NCI-H146 (cell line): ENCODE measurements at places on chromosomes 3 and 15.

DNA sequence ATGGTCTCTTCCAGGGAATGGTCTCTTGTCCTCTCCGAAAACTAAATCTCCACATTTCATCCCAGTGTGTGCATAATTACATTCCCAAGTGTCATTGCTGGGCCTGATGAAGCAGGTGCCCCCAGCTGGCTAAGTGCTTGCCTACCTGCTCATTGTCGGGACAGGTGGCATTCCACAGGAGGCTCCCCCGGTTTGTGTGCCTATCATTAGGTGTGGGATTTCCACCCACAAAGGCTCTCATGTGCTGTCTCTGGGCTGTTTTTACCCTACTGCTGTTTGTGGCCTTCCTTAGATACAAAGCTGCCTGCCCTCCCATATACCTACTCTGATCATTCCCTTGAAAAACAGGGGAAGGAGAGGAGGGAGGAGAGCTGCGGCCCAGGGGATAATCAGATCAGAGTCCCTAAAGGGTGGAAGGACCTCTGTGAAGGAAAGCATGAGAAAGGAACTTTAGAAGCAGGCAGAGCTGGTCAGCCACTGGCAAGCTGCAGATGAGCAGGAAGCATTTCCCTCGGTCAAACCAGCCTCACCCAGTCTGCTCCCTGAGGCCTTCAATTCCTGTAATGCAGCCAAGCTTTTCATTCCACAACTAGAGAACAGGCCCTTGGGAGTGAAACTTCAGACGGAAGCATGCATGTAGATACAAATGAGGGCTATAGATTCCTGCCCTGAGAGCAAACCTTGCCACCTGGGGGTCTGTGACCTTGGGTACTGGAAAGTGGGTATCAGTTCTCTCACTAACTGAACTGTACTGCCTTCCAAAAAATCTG is 60.7 kb upstream of the HEG1 start:
- DNase-seq: no peak

DNA sequence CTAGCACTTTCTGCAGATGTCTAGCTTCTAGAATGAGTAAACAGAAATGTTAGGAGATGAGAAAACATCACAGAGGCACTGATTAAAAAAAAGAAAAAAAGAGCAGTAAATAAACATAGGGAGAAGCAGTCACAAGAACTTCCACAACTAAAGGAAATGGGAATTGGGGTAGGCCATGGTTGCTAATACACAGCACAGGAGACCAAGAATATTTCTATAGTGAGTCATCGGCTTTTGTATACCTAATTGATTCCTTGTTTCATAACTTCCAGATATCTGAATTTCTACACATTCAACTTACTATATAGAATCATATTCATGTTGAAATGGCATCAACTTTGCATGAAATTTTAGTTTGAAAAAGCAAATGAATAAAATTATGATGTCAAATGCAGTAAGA is 47.3 kb upstream of the TCF12 start:
- no peak for DNase-seq

GRCh38 chr15:68504681-68505170 is 72.8 kb upstream of the ITGA11 start:
- DNase-seq: no peak

DNA sequence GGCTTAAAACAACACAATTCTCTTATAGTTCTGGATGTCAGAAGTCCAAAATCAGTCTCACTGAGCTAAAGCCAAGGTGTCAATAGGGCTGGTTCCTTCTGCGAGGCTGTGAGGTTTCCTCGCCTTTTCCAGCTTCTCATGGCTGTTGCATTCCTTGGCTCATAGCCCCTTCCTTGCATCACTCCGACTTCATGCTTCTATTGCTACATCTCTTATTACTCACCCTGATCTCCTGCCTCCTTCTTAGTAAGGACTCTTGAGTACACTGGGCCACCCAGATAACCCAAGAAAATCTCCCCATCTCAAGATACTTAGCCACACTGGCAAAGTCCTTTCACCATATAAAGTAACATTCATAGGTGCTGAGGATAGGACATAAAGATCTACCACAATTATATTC is 193.9 kb downstream of the ADAMTS17 start:
- DNase-seq: no peak

DNA sequence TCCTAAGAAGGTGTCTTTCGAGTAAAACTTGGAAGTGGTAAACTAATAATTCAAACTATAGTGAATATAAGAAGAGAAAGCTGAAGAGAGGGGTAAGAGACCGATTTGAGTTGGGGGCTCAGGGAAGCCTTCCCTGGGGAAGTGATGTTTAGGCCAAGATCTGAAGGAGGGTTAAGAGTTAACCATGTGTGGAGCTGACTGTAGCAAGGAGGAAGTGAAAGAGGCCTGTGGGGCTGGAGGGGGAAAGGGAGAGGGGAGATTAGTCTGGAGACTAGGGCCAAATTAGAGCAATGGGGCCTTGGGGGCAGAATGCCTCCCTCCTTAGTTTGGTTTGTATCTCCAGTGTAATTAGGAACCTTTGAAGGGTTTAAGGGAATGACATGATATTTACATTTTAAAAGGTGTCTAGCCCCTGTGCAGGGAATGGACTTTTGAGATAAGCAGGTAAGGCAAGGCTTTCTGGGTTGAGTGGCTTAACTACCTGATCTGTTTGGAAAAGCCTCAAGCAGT is 2.2 kb downstream of the ZNF592 start:
- DNase-seq: no peak

GRCh38 chr15:93029214-93029835 is 59.7 kb downstream of the RGMA start:
- no peak for DNase-seq

- no peak for DNase-seq
Observed at GRCh38 chr3:112093180-112093522, 7.0 kb downstream of the C3orf52 start.

DNA sequence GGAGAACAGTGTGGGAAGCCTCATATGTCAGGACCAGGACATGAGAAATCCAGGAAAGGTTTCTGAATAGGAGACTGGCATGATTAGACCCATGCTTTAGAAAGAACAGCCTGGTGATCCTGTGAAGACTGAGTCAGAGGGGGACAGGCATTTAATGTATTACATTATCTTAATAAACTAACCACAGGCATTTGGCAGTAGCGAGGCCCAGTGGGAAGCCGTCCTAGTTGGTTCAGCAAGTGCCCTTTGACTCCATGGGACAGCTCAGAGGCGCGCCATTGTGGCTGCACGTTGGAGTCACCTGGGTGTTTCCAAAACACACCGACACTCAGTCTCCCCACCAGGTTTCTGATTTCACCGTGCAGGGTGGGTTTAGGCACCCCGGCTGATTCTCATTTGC is 90.5 kb upstream of the DGKG start:
- DNase-seq: no peak
